ENCODE measurements at places on chromosomes 12 and 14. TPM values are rescaled to one million over a fixed set of nuclear protein-coding genes. Genes with fewer than 3 reads are reported as not detected.

- DNase-seq = no peak
- no peaks in the 10 kb centered on the region for H3K27me3 ChIP-seq
- no peak overlapping the region for H3K4me3 ChIP-seq
- peaks cover 6% of the 10 kb centered on the region for H3K36me3 ChIP-seq
- no peak overlapping the region for H3K27ac ChIP-seq
Observed at GRCh38 chr12:121894633-121895032, 6.0 kb downstream of the PSMD9 start.

- no peak overlapping the region for H3K27ac ChIP-seq
- H3K4me1 ChIP-seq = no peaks in the 10 kb centered on the region
- H3K36me3 ChIP-seq = no peaks in the 10 kb centered on the region
Observed at GRCh38 chr14:54834081-54834480, 68.5 kb downstream of the GCH1 start.

GRCh38 chr12:27998170-27998569 is 25.6 kb upstream of the PTHLH start:
- H3K36me3 ChIP-seq = no peaks in the 10 kb centered on the region
- H3K4me3 ChIP-seq = no peak overlapping the region
- H3K27me3 ChIP-seq = no peaks in the 10 kb centered on the region
- DNase-seq = no peak

DNA sequence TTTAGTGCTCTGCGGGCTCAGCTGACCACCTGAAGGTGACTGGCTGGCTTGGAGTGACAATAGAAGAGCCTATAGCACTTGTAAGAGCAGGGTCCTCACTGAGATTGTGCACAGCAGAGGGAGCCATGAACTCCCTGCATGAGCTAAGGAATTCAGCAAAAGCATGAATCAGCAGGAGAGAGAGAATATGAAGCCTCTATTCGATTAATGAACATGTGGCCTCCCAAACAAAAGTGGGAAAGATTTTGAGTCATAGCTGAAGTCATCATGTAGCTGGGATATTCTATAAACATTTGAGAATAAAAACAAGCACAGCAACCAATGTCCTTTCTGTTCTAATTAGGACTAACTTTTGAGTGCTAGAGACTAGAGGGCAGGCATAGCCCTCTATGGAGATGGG is 626.6 kb downstream of the DIO2 start:
- H3K27me3 ChIP-seq = no peaks in the 10 kb centered on the region
- H3K4me3 ChIP-seq = no peak overlapping the region
- H3K4me1 ChIP-seq = no peaks in the 10 kb centered on the region
- H3K36me3 ChIP-seq = no peaks in the 10 kb centered on the region

DNA sequence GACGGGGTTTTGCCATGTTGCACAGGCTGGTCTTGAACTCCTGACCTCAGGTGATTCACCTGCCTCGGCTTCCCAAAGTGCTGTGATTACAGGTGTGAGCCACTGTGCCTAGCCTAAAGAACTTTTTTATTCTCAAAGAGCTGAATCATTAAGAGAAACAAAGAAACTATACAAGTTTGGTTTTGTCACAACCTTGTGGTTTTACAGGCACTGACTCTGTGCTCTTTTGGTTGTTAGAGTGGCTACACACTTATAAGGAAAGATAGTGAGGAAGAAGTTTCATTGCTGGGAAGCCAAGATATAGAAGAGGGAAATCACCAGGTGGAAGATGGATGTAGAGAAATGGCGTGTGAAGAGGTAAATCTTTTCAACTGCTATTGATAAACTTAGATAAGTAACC is 10.1 kb upstream of the DNAH10 start:
- H3K27ac ChIP-seq = no peak overlapping the region
- DNase-seq = no peak
- H3K4me3 ChIP-seq = no peak overlapping the region
- H3K4me1 ChIP-seq = no peaks in the 10 kb centered on the region
- peaks cover 91% of the 10 kb centered on the region for H3K36me3 ChIP-seq

DNA sequence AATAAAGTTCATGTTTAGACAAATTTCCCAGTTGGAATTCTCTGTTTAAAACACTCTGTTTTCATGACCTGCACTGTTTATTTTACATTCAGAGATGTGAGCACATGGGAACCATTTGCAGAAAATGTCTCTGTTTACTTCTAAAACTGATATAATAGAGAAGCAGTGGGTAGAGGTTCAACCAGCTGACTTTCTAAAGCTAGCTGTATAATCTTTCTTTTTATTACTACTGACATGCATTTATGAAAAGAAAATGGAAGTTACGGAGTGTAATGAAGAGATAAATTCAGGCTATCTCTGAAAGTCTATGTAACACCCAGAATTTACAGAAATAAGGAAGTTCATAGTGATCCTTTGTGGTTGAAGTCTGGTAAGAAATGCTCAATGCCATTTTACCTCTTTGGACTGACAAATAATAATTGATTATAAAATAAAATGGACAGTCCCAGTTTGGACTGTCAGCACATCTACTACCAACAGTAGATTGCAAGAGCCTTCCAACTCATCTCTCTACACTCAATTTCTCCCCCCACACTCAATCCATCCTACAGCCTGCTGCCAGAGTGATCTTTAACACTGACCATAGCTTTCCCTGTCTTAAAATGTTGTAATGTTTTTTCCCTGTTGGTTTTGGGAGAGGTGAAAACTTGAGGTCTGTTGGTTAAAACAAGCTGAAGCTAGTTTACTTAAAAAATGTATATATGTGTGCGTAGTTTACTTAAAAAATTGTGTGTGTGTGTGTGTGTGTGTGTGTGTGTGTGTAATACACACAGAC is 137.4 kb downstream of the AEBP2 start:
- H3K27me3 ChIP-seq = no peaks in the 10 kb centered on the region
- no peaks in the 10 kb centered on the region for H3K36me3 ChIP-seq
- no peak overlapping the region for H3K27ac ChIP-seq
- no peak overlapping the region for H3K4me3 ChIP-seq

GRCh38 chr14:25993830-25994229 is 604.0 kb downstream of the NOVA1 start:
- H3K27ac ChIP-seq = no peak overlapping the region
- DNase-seq = no peak
- H3K4me3 ChIP-seq = no peak overlapping the region
- H3K27me3 ChIP-seq = no peaks in the 10 kb centered on the region
- H3K4me1 ChIP-seq = no peaks in the 10 kb centered on the region

GRCh38 chr12:55938826-55939501 is 8.0 kb downstream of the DGKA start:
- no peak overlapping the region for H3K4me3 ChIP-seq
- DNase-seq = no peak
- H3K4me1 ChIP-seq = peaks cover 20% of the 10 kb centered on the region
- peaks cover 59% of the 10 kb centered on the region for H3K36me3 ChIP-seq
- H3K27me3 ChIP-seq = no peaks in the 10 kb centered on the region
- no peak overlapping the region for H3K27ac ChIP-seq

Gene BDKRB1
- not detected for total RNA-seq

Gene NRXN3
- 0.57 TPM for total RNA-seq

Gene NRIP2
- total RNA-seq = 2.0 TPM

Gene CLEC4C
- total RNA-seq = not detected

Gene GLT1D1
- total RNA-seq = 2.3 TPM
